Colonic mucosa (tissue), 4 donors: ENCODE measurements at places on chromosomes 6 and 20. TPM values are rescaled to one million over a fixed set of nuclear protein-coding genes. Genes with fewer than 3 reads are reported as not detected.

CST4 gene
- not detected for total RNA-seq

TRERF1 gene
- 3.5 TPM for total RNA-seq

GRCh38 chr6:134373993-134374392, 56.1 kb upstream of the SGK1 start:
- DNase-seq = no peak

DNA sequence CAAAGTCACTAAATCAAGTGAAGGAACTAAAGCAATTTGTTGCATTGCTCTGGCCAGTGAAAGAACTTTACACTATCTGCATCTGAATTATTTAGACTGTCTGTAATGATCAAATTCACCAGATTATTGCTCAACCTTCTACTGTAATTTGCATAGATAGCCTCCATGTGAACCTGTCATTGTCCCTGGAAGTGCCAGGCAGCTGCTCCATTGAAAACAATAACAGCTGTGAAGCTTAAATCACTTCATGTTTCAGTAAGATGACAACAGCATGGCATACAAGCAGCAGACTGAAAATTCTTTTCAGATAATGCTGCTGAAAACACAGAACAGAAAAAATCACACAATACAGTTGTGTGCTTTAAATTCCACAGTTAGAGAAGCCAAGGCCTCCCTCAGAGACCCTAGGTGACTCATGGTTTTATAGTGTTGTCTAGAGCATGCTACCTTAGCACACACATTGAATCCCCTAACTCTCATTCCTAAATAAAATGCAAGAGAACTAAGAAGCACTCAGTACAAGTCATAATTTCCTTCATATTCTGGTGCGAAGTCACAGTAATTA, 248.9 kb downstream of the TPBG start:
- no peak for DNase-seq

- no peak for DNase-seq
Measured at GRCh38 chr20:36407199-36407733, 101.1 kb downstream of the DLGAP4 start.

GRCh38 chr6:149615805-149616204, 32.7 kb downstream of the KATNA1 start:
- DNase-seq = no peak

DNA sequence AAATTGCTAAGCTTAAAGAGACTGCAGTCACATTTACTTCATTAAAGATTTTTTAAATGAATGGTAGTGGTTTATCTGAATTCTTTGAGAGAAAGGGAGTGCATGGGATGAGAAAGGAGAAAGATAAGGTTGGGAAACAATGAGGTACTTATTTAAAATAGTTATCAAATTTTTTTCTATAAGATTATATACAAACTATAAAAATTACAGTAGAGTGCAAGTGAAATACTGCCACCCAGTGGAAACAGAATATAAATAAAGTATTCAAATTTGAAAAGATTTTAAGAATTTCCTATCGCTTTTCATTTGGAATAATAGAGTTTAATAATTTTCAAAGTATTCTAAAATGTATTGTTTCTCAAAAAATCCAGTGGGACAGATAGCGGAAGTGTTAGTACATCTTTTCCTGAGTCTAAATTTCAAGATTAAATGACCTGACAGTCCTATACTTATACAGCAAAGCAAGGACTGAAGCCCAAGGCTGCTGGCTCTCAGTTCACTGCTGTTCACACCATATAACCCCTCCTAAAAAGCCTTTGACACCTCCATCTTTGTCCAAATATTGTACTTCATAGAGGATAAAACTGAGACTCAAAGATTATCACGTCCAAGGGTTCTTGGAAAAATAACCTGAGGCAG, 31.1 kb downstream of the EPM2A start:
- DNase-seq = no peak

- DNase-seq = no peak
Measured at GRCh38 chr6:38774929-38775707, 60.0 kb downstream of the DNAH8 start.

ISM1 gene
- total RNA-seq = 0.42 TPM

ECT2L gene
- not detected for total RNA-seq

BPIFA1 gene
- total RNA-seq = not detected

- DNase-seq = no peak
Measured at GRCh38 chr6:83183082-83183828, 9.8 kb downstream of the PGM3 start.

TSHZ2 gene
- total RNA-seq = 3.1 TPM

TGM2 gene
- 32.8 TPM for total RNA-seq

- peak; percentile 89 for DNase-seq
Measured at GRCh38 chr6:165834613-165835259, 171.7 kb upstream of the PDE10A start.

EIF2S2 gene
- 53.1 TPM for total RNA-seq

GRCh38 chr6:40732878-40733277, 145.7 kb upstream of the LRFN2 start:
- no peak for DNase-seq

- DNase-seq = no peak
Measured at GRCh38 chr6:103277936-103278335, 1581.8 kb downstream of the HACE1 start.

CD109 gene
- 4.5 TPM for total RNA-seq

DNA sequence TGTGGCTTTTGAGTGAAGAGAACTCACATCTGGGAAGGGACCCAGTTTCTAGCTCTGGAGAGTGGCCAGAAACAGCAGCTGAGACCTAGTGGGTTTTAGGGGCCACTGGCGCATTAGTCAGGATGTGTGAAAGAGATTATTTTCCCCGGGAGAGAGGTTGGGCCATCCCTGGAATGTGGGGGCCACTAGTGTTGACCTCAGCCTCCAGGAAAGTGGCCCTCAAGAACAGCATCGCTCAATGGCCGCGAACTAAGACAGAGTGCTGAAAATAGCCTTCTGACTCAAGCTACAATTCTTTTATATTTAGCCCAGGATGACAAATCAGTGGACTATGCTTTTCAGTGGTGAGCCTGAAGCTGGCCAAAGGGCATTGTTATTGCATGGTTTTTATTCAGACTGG, 210.4 kb upstream of the RNF24 start:
- no peak for DNase-seq

GRCh38 chr20:14764511-14765369, 427.3 kb upstream of the FLRT3 start:
- peak; percentile 66 for DNase-seq

TCF15 gene
- 0.22 TPM for total RNA-seq

LGSN gene
- total RNA-seq = 13.2 TPM
